Hepatocyte (in vitro differentiated cells): ENCODE measurements at places on chromosomes 3 and 15.

DNA sequence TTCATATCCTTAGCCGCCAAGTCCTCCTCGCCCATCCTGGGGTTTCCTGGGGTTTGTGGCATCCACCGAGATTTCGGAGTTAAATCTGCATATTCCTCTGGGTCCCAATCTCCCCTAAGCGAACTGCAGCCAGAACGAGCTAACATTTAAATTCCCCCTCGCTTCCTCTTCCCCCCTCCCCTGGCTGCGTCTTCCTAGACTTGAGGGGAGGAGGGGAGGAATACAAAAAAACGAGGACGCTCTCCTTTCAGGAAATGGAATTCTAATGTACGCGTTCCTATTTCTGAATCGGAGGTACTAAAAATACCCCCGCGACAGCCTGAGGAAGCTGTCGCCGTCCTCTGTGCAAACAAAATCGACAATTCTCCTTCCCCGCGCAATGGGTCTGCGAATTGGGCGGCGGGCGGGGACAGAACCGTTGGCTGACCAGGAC is 5.6 kb downstream of the FEZF2 start:
- DNase-seq = no peak

DNA sequence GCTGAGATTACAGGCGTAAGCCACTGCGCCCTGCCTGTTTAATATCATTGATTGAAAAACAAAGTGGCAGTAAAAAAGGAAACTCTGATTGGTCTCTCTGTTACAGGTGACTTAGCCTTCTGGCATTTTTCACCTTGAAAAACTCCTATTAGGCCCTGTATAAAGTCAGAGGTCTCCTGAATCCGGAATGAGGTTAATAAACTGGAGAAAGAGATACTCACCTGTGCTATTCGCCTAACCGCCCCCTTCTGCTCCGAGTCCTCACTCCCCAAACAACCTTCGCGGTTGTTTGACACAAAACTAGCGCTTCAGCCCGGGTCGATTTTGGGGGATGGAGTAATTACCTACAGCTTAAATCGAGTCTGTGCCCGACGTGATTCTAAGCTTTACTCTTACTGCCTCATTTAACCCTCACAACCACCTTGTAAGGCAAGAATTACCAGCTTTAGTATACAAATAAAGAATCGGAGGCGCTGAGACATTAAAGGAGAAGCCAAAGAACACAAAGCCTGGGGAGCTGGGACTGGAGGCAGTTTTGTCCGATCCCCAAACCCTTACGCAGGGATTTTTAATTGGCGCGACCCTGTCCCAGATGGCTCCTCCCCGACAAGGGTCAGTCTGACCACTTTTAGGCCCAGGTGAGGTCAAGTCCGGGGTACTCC is 441 bp downstream of the CEP70 start:
- no peak for DNase-seq

- peak; percentile 95 for DNase-seq
Observed at GRCh38 chr3:126389112-126389793, 5.5 kb upstream of the CFAP100 start.

- DNase-seq = no peak
Observed at GRCh38 chr3:128849911-128850455, 29.4 kb upstream of the ACAD9 start.

DNA sequence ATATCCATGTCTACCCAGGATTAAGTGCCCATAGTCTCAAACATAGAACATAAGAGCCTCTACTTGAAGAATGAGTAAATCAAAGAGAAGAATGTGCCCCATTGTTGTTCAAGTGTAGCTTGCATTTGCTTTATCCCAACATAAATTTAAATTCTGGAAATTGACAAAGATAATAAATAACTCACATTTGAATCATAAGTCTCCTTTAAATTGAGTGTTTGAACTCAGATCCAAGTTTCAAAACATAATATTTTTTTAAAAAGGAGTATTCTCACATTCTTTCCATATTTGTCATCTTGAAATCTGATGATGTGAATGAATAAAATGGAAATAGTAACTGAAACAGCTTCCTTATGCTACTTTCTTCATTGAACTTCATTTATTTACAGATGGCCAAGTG is 135.2 kb downstream of the MECOM start:
- no peak for DNase-seq

GRCh38 chr3:182935803-182936202 is 44.5 kb downstream of the DCUN1D1 start:
- no peak for DNase-seq

DNA sequence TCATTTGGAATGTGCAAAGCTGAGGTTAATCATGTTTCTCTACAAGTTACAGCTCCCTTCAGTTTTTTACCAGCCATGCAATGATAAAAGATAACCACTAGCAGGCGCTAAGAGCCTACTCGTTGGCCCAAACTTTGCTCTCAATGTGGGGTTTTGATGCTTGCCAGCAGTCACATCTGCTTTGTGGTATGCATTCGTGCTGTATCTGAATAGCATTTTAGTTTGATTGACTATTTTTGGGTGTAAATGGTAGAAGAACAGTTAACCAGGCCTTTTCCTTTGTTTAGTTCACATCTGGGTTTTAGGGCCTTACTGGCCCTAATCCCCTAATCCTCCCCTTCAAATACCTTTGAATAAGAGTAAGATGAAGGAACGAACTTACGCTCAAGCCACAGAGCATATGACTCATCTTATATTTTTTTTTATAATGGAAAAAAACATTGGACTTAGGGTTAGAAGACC is 4.4 kb upstream of the CLDN11 start:
- peak; percentile 84 for DNase-seq

GRCh38 chr3:67083277-67083676 is 85.2 kb downstream of the KBTBD8 start:
- DNase-seq = no peak

GRCh38 chr3:183883291-183884096 is 1.2 kb downstream of the PARL start:
- no peak for DNase-seq
